ENCODE measurements at places on chromosomes 3 and 15.

- DNase-seq, result no peak
Measured at GRCh38 chr3:58884453-58884852, 165.4 kb downstream of the CFAP20DC start.

DNA sequence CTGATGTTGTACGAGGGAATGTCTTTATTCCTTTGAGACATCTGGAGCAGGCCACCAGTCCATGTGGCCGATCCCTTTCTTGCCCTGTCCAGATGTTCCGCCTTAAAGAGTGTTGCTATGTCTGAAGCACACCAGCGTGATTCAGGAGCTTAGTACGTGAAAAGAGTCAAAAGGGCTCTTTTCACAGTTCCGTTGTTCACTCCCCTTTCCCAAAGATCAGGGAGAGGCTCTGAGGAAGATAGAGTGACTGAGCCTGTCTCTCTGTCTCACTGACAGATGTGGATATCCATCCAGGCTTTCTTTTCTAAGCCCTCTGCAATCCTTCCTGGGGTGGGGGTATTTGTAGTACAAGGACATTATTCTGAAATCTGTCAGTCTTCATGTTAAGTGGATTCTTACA is 262.5 kb upstream of the LRTM1 start:
- DNase-seq, result peak; percentile 76

GRCh38 chr3:52536112-52536368 is 365 bp upstream of the UQCC5 start:
- DNase-seq, result no peak

- DNase-seq, result no peak
Measured at GRCh38 chr3:89414270-89414669, 306.8 kb downstream of the EPHA3 start.

GRCh38 chr3:194292331-194292730 is 58.8 kb downstream of the CPN2 start:
- DNase-seq, result no peak

GRCh38 chr3:64270142-64270865 is 45.0 kb upstream of the PRICKLE2 start:
- no peak for DNase-seq

DNA sequence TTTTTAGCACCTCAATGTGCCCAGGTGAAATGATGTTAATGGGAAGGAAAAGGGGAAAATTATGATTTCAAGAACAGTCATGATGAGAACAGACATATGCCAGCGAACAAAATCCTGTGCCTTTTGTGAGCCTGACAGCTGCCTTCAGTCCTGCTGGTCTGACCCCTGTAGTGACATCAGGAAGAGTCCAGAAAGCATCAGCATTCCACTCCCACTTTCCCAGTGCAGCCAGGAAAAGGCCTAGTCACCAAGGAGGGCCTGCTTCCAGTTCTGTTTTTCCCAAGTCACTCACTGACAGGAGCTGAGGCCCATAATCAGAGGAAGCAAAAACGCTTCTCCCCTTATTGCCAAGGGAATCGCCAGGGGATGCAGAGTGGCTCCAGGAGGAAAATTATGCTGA is 218.4 kb downstream of the ABHD5 start:
- DNase-seq, result no peak

- DNase-seq, result no peak
Measured at GRCh38 chr3:136262559-136262958, 12.4 kb downstream of the PCCB start.

DNA sequence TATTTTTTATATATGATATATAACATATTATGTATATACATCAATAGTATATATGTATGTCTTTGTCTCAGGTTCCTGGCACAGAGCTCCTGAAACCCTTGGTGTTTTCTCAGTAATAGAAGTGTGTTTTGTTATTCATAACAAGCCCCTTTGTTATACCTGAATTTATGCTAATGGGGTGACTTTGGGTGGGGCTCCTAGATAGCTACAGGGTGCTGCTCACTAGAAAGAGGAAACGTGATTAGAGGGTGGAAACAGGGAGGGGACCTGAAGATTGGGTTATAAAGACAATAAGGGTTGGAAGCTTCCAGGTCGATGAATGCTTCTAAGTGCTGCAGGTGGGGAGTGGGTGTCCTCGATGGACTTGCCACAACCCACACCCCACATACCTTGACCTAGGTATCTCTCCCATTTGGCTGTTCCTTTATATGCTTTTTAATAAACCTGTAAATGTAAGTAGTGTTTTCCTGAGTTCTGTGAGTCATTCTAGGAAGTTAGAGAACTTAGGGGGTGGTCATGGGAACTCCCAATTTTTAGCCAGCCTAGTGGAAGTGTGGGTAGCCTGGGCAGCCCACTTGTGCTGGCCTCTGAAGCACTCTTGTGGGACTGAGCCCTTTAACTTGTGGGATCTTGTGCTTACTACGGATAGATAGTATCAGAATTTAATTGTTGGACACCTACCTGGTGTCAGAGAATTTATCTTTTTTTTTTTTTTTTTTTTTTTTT is 36.9 kb upstream of the C15orf39 start:
- DNase-seq, result no peak

GRCh38 chr3:86104154-86104553 is 886.8 kb downstream of the VGLL3 start:
- DNase-seq, result no peak

DNA sequence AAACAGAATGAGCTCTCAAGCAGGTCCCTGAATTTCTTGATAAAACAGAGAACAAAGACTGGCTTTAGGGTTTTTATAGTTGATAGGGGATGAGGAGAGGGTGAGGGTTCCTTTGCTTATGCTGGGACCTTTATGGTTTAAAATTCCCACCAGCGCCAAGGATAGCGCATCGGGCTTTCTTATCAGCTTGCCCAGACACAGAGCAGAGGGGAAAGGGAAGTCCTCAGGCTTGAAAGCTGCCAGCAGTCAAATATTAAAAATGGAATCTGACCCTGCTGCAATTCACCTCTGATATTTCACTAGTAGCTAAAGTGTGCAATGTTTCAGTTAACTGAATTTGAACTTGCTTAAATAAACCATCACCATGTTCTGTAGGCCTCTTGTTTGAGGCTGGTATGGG is 55.0 kb upstream of the EPHA3 start:
- DNase-seq, result no peak

DNA sequence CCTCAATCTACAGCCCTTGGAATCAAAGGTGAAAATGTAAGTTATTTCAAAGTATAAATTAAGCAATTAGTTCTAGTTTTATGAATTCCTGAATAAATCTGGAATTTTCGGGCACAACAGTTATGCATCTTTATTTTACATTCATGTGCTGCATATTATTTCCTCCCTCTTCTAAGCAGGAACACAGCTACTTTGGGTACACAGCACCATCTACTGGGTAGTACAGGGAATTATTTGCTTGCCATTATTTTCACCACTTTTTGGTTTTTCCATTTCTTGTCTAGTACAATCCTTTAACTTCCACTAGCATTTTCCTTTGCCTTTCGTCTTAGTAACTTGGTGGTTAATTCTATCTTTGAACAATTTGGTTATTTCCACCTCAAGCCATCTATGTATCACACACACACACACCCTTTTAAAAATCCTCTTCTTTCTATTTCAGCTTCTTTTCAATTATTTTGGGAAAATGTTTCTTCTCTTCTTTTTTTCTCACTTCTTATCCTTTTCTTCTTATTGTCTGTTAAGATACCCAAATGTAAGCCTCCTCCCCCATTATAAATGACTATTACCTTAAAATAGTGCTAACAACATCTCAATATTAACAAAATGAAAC is 451.0 kb downstream of the MFSD1 start:
- DNase-seq, result no peak

DNA sequence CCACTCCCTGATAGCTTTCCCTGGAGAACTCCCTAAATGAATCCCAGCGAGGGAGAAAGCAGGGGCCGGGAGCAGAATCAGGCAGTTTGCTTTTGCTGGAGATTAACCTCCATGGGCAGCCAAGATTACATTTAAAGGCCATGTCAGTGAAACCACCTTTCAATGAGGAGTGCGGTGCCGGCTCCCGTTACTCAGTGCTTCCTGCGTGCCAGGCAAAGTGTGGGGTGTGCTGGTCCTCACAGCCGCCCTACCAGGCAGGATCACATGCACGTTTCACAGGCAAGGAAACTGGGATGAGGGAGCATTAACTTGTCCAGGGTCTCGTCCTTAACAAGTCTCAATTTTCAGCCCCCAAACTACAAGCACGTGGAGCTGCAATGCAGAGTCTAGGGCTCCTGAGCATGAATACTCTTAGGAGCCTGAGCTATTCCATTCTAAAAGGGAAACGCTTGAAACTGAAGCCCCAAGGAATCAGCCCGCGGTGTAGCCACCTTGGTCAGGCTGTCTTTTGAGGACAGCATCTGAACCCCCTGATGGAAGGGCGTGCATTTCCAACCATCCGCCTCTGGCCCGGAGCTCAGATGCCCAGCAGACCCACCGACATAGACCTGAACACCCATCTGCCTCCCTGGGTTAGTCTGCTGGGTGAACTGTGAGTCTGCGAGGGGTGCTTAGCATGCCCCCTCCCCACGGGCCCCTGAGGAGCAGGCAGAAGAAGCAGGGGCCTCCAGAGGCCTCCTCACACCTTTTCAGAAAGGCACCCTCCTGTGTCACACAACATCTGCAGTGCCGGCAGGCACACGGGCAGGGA is 5.6 kb downstream of the IGDCC3 start:
- no peak for DNase-seq

DNA sequence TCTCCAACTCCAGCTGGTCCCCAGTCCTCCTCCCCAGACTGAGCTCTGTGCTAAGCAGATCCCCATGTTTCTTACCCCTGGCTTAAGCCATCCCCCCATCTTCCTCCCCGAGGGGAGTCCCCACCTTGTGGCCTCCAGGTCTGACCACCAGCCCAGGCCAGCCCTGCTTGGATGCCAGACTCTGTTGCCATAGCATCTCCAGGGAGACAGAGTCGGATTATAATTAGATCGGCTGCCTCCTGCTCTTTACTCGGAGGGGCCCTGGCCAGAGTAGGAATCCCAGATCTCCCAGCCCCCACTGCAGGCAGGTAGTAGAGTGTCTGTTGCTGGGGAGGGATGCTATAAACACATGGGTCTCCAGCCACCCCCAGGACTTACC is 2.4 kb downstream of the KLHDC8B start:
- DNase-seq, result no peak

DNA sequence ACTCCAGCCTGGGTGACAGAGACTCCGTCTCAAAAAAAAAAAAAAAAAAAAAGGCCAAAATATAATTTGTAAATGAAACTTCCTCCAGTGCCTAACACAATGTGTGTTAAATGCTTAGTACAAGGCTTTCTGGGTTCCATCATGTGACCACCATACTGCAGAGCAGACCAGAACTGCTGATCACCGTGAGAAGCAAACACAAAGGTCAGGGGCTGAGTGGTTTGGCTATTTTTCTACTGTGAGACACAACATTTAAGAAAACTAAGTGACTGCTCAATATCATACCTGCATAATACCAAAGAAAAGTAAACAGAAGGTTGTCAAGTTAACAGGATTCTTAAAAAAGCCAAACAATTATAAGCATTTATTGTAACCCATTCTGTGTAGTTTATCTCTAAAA is 13.2 kb downstream of the ABCC5 start:
- DNase-seq, result no peak

- no peak for DNase-seq
Measured at GRCh38 chr3:44509393-44509921, 32.0 kb upstream of the ZNF445 start.

DNA sequence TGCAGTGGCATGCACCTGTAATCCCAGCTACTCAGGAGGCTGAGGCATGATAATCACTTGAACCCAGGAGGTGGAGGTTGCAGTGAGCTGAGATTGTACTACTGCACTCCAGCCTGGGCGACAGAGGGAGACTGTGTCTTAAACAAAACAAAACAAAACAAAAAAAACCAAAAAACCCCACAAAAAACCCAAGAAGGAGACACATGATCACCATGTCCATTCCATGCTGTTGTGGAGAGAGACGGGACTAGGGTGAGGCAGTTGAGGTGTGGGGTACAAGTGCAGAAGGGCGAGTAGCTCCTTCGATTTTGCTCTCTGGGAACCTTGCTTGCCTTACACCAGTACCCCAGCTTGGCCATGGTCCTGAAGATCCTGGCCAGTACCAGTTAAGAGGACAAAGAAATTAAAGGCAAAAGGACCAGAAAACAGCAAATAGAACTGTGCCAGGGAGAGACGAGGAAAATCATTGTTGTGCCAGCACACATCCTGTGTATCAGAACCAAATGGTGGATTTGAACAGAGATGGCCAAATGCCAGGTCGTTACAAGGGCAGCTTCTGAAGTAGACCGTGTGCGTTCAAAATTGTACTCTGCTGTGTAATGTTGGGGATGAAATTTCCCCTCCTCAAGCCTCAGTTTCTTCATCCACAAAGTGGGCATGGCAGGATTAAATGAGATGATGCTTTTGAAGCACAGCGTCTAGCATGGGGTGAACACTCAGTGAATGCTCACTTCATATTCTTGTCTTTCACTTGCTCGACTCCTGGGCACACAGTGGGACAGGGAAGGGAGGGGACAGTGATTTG is 42.9 kb upstream of the CTSH start:
- DNase-seq, result peak; percentile 33

DNA sequence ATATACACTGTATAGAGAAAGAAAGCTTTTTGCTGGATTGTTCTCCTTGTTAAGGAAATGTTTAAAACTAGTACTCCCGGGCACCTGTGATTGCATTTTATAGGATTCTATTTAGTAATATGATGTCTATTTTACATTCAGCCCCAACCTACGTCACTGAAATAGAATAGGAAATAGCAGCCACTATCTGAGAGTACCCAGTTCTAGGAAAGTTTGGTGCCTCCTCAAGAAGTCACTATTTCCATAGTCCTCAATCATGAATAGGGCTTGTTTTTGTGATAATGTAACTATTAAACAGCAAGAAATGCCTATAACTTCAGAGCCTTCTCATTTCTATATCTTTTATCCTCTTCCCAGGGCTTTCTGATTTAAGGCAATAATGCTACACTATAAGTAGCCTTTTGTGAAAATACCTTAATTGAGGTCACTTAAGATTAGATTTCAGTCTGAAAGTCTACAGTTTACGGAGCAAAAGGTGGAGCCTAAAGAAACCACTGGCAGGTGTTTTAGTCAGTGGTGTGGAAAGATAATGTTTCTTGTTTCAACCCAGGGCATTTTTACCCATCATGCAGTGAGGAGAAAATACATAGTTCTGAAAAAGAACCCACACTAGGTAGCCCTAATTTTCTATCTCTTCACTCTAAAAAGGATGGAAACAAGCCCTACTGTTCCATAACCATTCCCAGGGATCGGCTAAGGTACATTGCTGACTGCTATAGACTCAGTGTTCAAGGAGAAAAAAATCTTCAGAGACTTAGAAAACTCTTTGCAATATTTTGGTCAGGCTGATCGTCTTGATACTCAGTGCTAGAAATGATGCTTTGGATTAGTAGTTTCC is 38.7 kb downstream of the TIGIT start:
- no peak for DNase-seq
